Epithelial cell of prostate (primary cell): ENCODE measurements at places on chromosomes 6 and 20.

- DNase-seq: no peak
These were observed 90.0 kb upstream of the MAFB start for GRCh38 chr20:40778894-40779496.

DNA sequence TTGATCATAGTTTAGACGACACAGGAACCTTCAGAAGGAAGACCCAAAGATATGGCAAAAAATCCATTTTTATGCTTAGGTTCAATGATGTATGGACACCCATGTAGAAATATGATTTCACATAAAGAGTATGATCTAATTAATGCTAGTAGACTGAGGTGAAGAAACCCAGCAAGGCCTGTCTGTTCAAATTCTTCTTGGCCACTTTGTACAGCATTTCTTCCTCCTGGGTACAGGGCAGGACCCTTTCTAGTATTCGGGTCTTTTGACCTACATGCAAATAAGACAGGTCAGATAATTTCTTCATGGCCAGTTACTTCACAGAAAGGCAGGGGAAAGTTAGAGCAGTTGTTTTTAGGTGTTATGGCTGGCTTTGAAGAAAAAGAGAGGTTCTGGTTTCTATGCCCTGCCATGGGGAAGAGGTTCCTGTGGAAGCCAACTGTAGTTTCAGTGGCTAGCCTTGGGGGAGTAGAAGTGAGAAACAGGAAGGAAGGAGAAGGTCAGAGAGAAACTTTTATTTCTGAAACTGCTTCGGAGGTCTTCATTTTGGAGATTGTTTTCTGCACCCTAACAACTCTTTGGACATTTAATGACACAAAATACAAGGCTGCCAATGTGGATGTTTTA lies 208.3 kb downstream of the PTPRK start:
- no peak for DNase-seq

DNA sequence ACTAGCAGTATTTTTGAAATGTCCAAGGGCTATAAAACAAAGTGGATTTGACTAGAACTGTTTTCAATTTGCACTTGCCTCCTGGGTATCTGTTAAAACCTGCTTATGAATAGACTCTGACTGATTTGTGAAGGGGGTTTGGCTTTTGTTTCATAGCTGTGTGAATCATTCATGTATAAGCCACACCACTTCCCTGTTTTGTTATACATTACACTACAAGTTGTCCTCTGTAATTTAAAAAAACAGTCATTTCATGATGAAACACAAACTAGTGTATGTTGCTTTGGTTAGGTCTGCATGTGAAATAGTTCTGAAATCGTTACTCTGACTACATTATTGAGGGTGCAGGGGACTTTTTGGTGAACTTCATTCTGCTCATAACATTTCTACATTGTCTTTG lies 121.7 kb downstream of the NKAIN2 start:
- DNase-seq: peak; percentile 82

GRCh38 chr20:57223648-57224489 lies 42.6 kb downstream of the BMP7 start:
- peak; percentile 24 for DNase-seq

DNA sequence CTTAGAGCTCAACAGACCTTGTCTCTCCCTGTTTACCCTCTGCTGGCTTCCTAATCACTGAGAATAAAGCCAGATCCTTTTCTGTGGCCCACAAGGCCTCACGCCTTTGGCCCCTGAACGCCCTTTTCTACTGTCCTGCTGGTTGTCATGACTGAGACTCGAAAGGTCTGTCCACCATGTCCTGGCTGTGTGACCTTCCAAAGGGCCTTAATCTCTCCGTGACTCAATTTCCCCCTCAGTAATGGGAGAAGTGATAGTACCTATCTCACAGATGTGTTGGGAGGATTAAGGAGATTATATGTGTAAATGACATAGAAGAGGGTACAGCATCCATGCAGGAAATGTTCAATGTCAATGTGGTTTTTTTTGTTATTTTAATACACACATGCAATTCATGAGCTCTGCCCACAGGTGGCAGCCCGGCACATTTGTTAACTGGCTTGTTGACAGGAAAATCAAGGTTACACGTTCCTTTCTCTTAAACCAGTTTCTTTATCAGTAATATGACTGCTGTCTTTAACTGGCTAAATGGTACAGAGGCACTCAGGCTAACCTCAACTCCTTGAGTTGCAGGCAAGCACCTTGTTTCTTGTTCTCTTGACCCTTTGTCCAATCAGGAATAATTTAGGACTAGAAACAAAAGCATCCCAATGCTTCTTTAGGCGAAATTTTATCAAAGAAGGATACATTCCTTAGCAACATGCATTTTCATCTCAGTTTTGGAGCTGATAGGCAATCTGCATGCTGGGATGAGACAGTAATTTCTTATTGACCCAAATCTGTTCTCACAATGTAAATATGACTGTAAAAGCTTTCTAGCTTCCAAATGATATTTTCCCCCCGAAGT lies 16.6 kb downstream of the SLC22A1 start:
- no peak for DNase-seq

DNA sequence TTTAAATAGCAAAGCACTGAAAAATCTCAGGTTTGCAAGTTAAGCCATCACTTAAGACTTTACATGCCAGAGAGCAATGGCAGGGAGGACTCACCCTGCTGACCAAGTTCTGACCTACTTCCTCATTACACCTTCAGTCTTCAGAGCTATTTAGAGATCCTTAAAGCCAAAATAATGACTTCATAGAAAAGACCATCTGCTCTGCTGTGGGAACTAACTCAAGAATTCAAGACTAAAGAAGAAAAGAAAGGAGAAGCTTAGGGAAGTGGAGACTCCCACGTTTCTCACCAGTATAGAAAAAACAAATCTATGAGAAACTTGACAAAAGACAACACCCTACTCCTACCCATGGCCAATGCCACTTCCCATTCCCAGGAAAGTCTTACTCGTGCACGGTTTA lies 28.6 kb downstream of the XPO5 start:
- no peak for DNase-seq

- no peak for DNase-seq
These were observed at the start of gene GPR31 for GRCh38 chr6:167157863-167158262. TSS of gene GPR31 (minus strand) at chr6:167157980. CDS start at chr6:167157831, 149 bp downstream.

- no peak for DNase-seq
These were observed 121.8 kb downstream of the AKAP7 start for GRCh38 chr6:131257104-131257503.

DNA sequence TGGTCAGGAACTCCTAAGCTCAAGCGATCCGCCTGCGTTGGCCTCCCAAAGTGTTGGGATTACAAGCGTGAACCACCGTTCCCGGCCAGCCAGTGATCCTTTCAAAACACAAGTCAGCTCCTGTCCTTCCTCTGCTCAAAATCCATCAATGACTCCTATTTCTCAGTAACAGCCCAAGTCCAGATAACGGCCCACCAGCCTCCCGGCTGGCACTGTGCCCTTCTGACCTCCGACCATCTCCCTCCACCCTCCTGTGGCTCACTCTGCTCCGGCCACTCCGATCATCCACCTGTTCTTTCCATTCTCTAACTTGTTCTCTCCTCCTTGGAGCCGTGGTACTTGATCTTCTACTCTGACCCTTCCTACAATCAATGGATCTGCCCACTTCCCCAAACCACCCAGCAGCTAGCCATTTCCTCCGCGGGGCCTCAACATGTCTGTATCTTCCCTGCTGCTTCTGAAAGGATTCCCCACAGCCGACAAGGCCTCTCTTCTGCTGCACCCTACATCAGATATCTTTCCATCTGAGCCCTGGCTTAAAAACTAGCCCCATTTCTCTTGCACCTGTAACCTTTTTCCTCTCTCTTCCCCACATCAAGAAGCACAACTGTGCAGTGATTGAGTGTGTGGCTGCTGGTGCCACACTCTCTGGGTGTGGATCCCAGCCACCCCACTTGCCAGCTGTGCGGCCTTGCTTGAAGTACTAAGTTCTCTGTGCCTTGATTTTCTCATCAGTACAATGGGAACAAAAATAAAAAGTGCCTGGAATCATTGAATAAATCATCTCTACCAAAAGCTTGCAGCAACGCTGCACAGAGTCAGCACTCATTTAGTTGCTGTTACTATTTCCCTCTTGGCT lies 6.1 kb upstream of the ZMYND8 start:
- no peak for DNase-seq

GRCh38 chr6:28609672-28610071 lies 84.0 kb downstream of the GPX5 start:
- no peak for DNase-seq

GRCh38 chr20:58911970-58912369 lies 59.5 kb downstream of the GNAS start:
- DNase-seq: no peak

GRCh38 chr6:169185011-169185521 lies 68.6 kb downstream of the THBS2 start:
- no peak for DNase-seq

- no peak for DNase-seq
These were observed 211.4 kb downstream of the ARHGAP18 start for GRCh38 chr6:129498541-129498940.

DNA sequence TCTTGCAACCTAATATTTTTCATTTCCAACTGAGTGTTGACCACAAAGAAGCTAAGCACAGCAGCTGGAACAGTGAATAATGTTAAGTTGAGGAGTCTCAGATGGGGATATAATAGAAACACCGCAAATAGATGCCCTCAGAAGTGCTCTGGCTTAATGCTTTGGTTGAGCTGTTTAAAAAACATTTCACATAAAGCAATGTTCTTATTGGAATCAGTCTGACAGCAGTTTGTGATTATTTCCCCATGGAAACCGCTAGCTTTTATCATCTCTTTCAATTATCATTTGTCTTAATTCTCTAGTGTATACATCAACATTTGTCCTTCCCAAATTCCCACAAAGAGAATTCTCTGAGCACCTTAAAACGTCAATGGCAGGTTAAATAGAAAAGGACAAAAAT lies 30.8 kb downstream of the METTL24 start:
- DNase-seq: no peak

DNA sequence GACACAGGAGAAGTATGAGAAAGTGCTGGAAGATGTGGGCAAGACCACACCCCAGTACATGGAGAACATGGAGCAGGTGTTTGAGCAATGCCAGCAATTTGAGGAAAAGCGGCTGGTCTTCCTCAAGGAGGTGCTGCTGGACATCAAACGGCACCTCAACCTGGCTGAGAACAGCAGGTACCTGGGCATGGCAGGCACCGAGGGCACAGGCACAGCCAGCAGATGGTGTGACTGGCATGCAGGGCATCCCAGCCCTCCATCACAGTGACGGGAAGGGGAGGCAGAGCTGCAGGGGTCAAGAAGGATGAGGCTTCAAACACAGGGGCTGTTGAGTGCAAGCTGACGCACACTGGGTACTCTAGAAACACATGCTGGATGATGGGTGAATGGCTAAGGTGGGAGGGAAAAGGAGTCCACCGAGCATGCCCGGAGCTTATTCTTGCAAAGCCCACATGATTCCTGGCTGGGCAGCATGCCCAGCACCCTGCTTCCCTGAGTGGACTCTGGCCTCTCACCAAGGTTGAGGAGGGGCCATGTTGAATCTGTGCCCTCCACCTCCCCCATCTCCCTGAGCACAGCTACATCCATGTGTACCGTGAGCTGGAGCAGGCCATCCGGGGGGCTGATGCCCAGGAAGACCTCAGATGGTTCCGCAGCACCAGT lies 26.3 kb downstream of the SPDEF start:
- DNase-seq: no peak

GRCh38 chr6:154605882-154606370 lies 95.4 kb upstream of the CNKSR3 start:
- no peak for DNase-seq

DNA sequence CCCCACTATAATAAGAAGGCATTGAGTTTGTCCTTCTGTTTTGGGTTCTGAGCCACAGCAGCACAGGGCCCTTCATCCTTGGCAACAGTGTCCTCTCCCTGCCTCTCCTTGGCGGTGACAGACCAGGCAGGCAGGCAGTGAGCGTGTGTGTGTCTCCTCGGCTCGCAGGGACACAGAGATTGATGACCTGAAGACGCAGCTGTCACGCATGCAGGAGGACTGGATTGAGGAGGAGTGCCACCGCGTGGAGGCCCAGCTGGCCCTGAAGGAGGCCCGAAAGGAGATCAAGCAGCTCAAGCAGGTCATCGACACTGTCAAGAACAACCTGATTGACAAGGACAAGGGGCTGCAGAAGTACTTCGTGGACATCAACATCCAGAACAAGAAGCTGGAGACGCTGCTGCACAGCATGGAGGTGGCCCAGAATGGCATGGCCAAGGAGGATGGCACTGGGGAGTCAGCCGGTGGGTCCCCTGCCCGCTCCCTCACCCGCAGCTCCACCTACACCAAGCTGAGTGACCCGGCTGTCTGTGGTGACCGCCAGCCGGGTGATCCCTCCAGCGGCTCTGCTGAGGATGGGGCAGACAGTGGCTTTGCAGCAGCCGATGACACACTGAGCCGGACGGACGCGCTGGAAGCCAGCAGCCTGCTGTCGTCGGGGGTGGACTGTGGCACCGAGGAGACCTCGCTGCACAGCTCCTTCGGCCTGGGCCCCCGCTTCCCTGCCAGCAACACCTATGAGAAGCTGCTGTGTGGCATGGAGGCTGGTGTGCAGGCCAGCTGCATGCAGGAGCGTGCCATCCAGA lies 24.0 kb downstream of the SDCBP2 start:
- no peak for DNase-seq

DNA sequence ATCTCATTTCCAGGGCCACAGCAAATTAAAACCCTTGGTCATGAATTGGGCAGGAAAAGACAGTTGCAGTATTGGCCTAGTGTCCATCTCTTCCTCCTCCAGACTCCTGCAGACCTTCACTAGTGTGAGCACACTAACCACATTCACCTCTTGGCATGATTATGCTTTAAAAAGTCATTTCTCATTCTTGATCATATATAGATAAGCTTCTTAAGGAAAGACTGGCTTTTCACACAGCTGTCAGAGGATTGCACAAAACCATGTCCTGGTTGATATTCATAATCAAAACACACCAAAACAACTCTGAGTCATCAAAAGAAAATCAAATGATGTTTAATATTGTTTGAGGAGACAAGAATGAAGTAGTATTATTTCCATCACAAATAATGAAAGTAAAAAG lies 52.1 kb downstream of the TMEM200A start:
- no peak for DNase-seq

- DNase-seq: no peak
These were observed 557.5 kb upstream of the NOX3 start for GRCh38 chr6:156013155-156013554.

DNA sequence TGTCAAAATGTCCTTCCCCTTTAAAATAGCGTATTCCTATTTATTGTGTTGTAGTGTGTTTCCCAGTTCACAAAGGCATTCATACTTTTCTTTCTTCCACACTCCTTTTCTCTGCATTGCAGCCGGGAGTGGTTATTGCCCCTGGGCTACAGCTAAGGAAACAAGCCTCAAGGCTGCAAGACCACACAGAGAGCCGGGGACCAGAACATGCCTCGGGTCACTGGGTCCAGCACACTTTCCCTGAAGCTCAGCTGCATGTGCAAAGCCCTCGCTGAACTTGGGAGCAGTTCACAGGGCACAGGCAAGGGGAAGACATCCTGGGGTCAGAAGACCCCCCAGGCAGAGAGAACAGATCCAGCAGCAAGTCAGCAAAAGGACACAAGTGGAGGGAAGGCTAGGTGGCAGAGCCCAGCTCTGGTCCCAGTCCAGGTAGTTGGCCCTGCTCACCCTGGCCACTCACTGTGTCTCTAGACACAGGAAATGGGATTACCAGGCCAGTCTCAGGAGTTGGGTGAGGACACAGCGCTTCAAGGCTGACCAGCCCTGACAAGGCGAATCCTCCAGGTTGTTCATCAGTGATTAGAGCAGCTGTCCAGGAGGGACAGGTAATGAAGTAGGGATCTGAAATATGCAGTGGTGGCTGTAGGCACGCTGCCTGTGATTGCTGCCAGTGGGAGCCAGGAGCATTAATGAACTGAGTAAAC lies 118.2 kb downstream of the CD83 start:
- DNase-seq: no peak

- no peak for DNase-seq
These were observed 20.0 kb downstream of the PRPF6 start for GRCh38 chr20:64000906-64001305.

- peak; percentile 77 for DNase-seq
These were observed 56.6 kb upstream of the RREB1 start for GRCh38 chr6:7050872-7051779.
